ENCODE measurements at places on chromosomes 7 and 10. TPM values are rescaled to one million over a fixed set of nuclear protein-coding genes. Genes with fewer than 3 reads are reported as not detected.

DNA sequence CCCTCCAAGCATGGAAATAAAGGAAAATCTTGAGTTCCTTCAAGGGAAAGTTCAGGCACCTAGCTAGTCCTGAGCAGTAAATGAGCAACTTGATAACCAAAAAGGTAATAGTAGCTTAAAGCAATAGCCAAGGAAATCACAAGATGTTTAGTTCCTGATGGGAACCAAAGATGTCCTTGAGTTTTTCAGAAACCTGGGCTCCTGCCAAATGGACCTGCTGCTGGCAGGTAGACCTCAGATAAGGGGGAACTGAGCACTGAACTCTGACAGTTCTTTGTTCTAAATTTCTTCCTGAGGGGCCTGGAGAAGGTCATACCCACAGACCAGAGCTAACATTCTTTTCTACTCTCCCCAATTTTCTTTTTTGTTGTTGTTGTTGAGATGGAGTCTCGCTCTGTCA, 48.5 kb downstream of the TMEM130 start:
- no peak overlapping the region for H3K4me3 ChIP-seq
- no peak for DNase-seq
- no peak overlapping the region for H3K27ac ChIP-seq
- no peaks in the 10 kb centered on the region for H3K4me1 ChIP-seq

The GSTO2 gene
- total RNA-seq = 2.7 TPM

- H3K27ac ChIP-seq = no peak overlapping the region
- no peak for DNase-seq
- no peak overlapping the region for H3K4me3 ChIP-seq
- H3K36me3 ChIP-seq = no peaks in the 10 kb centered on the region
- H3K27me3 ChIP-seq = peaks cover 2% of the 10 kb centered on the region
Observed at GRCh38 chr7:148367731-148368475, 222.7 kb upstream of the C7orf33 start.

DNA sequence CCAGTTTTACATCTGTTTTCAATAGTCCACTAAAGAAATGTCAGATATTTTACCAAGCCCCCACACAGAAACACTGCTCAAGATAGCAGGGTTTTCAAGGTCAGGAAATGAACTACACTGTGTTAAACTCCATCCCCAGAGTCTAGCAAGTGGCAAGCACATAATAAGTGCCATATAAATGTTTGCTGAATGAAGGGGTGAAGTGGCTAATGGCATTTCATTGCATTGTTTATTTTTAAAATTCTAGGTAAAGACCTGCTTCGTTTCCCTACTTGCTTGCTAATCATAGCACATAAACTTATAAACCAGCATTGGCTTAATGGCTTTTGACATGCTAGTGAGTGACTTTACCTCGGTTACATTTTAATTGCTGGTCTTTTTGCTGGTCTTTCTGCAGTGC, 322.6 kb downstream of the GRID1 start:
- no peaks in the 10 kb centered on the region for H3K27me3 ChIP-seq
- DNase-seq = no peak
- H3K4me1 ChIP-seq = no peaks in the 10 kb centered on the region
- no peaks in the 10 kb centered on the region for H3K36me3 ChIP-seq
- no peak overlapping the region for H3K4me3 ChIP-seq

- no peak overlapping the region for H3K4me3 ChIP-seq
- H3K27ac ChIP-seq = no peak overlapping the region
- H3K27me3 ChIP-seq = peaks cover 3% of the 10 kb centered on the region
- H3K36me3 ChIP-seq = no peaks in the 10 kb centered on the region
Observed at GRCh38 chr7:29980151-29980550, 9.4 kb downstream of the SCRN1 start.

- peak; percentile 42 for DNase-seq
- H3K27ac ChIP-seq = no peak overlapping the region
- H3K4me1 ChIP-seq = no peaks in the 10 kb centered on the region
- H3K4me3 ChIP-seq = no peak overlapping the region
- H3K36me3 ChIP-seq = peaks cover 7% of the 10 kb centered on the region
Observed at GRCh38 chr7:1975581-1975980, 257.2 kb downstream of the MAD1L1 start.

DNA sequence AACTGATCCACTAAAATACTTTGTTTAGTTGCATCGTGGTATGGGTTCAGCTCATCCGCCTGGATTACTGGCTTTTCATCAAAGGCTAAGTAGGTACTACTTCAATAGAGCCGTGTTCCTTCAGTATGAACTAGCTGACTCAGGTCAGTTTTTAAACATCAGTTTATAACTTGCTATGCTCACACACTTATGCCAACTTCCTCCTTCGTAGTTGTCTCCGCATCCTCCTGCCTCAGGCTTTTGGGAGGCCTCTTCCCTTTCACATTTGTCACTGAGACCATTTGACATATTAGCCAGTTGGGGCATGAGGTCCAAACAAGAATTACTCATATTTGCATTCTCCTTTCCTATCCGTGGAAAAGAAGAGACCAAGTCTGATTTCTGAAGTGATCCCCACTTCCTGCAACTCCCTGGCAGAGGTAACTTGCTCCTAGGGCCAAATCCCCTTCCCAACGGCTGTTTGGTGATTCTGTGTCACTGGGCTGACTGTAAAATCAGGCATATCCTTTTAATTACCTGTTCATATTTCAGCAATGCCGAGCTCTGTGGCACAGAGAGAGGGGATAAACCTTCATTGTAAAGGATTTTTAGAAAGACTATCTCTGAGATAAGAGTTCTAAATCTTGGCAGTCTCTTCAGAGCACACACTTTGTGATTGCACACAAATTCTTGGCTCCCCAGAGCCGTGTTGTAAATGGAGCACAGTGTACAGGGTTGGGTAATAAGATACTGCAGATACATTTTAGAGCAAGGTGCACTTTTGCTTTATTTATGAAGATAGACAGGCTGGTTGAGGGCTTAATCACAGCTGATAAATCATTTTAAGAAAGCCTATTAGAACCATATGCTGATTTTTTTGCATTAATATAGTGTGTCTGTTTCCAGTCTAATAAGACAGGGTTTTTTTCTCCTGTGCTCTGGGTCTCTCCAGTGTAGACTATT, 108.0 kb downstream of the CREB5 start:
- no peaks in the 10 kb centered on the region for H3K36me3 ChIP-seq
- H3K4me3 ChIP-seq = no peak overlapping the region
- H3K27ac ChIP-seq = no peak overlapping the region
- H3K4me1 ChIP-seq = peaks cover 13% of the 10 kb centered on the region
- H3K27me3 ChIP-seq = no peaks in the 10 kb centered on the region

DNA sequence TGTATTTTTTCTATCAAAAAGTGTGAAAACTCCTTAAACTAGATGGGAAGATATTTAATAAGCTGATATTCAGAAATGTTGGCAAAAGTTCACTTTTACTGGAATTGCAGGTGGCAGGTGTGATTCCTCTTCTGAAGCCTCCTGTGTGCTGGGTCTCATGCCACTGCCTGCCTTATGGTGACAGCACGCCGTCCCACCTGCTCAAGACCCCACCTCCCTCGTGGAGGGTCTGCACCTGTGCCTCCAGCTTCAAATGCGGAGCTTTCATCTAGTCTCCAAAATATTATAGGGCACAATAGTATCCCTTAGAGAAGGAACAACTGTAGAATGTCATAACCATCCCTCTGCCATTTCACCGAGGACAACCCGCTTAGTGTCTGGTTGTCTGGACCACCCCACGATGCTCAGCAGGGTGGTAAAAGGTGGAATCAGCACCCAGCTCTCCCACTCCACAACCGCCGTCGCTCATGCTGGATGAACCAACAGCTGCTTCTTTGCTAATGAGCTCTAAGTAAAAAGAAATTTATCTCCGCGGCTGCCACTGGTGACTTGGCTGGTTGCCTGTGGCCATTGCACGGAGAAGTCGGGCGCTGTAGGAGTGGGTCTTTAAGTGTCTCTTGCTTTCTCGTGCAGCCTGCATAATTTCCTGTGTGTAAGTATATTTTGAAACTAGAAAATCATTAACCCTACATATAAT, 119.3 kb upstream of the TCERG1L start:
- no peaks in the 10 kb centered on the region for H3K36me3 ChIP-seq
- no peaks in the 10 kb centered on the region for H3K4me1 ChIP-seq
- H3K4me3 ChIP-seq = no peak overlapping the region
- DNase-seq = no peak
- no peak overlapping the region for H3K27ac ChIP-seq
- peaks cover 36% of the 10 kb centered on the region for H3K27me3 ChIP-seq

The CALHM3 gene
- total RNA-seq = not detected

- H3K4me1 ChIP-seq = no peaks in the 10 kb centered on the region
- no peak overlapping the region for H3K4me3 ChIP-seq
- H3K27me3 ChIP-seq = no peaks in the 10 kb centered on the region
Observed at GRCh38 chr7:121744319-121744718, 128.6 kb upstream of the PTPRZ1 start.

- no peaks in the 10 kb centered on the region for H3K27me3 ChIP-seq
- H3K4me3 ChIP-seq = peak overlapping the region; percentile 2
Observed at GRCh38 chr10:125015356-125015944, 73.5 kb downstream of the ZRANB1 start.

The SUGCT gene
- 4.4 TPM for total RNA-seq

DNA sequence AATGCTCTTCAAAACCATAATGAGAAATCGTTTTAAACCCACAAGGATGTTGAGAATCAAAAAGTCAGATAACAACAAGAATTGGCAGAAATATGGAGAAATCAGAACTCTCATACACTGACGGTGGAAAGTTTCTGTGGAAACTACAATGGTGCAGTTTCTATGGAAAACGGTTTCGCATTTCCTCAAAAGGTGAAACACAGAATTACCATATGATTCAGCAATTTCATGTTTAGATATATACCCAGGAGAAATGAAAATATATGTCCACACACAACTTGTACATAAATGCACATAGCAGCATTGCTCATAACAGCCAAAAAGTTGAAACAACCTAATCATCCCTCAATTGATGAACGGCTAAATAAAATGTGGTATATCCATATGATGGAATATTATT, 218.2 kb downstream of the ARL4A start:
- no peaks in the 10 kb centered on the region for H3K36me3 ChIP-seq
- H3K27me3 ChIP-seq = no peaks in the 10 kb centered on the region
- no peaks in the 10 kb centered on the region for H3K4me1 ChIP-seq

All from psoas muscle (tissue), 8 donors.